Esophagus squamous epithelium (tissue), 5 donors: ENCODE measurements at places on chromosomes 4 and X.

DNA sequence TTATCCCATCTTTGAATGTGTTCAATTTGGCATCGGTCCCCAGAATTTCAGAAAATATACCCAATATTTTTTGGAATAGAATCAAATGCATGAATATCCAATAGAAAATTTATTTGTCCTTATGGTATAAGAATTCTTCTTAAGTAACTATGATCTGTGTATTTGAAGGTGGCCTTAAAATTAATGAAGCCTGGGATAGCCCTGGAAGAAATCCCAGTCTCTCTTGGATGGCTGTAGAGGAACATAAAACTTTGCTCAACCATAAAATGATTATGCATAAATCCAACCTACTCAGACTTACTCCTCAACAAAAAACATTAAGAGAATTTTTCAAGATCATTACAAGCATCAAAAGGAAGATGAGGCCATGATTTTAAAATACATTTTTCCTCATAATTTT is 269.4 kb upstream of the SMIM31 start:
- no peak for DNase-seq

DNA sequence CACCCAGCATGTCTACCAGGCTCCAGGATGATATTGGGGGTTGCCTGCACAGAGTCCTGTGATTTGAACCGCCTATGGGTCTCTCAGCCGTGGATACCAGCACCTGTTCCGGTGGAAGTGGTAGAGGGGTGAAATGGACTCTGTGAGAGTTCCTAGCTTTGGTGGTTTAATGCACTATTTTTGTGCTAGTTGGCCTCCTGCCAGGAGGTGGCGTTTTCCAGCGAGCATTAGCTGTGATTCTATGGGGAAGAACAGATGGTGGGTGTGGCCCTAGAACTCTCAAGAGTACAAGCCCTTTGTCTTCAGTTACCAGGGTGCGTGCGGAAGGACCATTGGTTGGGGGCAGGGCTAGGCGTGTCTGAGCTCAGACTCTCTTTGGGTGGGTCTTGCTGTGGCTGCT is 316.9 kb upstream of the AMOT start:
- DNase-seq: no peak

- no peak for DNase-seq
These were observed 104.2 kb downstream of the KLHL8 start for GRCh38 chr4:87116231-87116630.

GRCh38 chr4:73732759-73733431 is 7.5 kb upstream of the CXCL8 start:
- DNase-seq: no peak

- DNase-seq: no peak
These were observed 842.2 kb downstream of the STIM2 start for GRCh38 chr4:27702730-27703431.

DNA sequence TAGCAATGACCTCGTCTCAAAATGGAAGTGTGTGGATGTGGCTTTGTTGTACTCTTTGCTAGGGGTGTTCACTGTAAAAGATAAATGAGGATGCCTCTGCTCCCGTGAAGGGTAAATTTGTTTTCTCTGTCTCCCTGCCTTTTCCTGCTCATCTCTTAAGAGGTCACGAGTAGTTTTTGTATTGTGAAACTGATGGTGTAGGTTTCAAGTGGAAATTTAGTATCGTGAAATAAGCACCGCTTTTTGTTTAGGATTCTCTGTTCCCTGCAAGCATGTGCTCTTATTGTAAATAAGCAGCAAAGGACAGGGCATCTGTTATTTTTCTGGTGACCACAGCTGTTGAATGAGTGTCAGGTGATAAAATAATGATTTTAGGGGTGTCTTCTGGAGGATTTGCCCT is 104.6 kb downstream of the PHEX start:
- DNase-seq: no peak

GRCh38 chr4:26069218-26069617 is 155.2 kb downstream of the SMIM20 start:
- no peak for DNase-seq

- DNase-seq: no peak
These were observed 21.3 kb downstream of the PIN4 start for GRCh38 chrX:72202792-72203401.

DNA sequence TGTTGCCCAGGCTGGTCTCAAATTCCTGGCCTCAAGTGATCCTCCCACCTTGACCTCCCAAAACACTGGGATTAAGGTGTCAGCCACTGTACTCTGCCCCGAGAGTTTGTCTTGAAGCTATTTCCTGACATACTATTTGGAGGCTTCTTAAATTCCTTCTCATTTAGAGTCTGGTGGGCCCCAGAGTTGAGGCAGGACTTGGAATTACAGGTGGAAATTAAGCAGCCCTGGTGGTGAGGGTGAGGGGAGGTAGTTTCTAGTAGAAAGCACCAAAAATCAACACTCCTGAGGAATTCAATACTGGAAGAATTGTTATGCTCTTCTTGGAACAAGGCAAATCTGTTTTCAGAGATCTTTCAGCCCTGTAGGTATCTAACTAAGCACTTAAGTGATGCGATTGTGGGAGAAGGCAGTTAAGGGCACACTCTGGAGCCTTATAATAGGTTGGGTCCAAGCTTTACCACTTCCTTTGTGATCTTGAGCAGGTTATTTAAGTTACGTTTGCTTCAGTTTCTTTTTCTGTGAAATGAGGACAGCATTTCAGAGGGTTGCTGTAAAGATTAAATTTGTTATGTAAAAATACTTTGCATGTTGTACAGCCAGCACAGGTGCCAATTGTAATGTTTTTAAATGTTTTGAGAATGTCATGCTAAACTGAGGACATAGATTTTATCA is 200.7 kb downstream of the SOWAHB start:
- no peak for DNase-seq

- no peak for DNase-seq
These were observed 3.9 kb downstream of the ARL13A start for GRCh38 chrX:100973411-100973810.

DNA sequence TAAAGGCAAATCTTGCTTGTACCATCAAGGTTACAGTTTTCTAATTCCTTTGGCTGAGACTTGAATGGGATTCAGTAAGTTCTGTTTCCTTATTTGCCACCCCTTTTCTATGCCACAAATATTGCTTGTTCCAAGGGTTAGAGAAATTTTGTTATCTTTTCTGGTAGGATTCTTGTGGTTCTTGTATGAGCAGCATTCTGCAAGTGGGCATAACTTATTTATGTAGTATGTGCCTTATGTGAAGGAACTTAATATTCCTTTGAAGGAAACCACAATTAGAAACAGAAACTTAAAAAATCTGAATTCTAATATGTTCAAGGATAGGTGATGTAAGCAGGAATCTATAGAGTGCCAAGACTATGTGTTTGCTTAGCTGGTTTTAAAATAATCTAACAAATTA is 53.1 kb upstream of the TSPAN5 start:
- no peak for DNase-seq

GRCh38 chr4:103008875-103009729 is 10.4 kb downstream of the SLC9B1 start:
- DNase-seq: no peak

- DNase-seq: no peak
These were observed 29.1 kb downstream of the RASGEF1B start for GRCh38 chr4:81442484-81443085.

DNA sequence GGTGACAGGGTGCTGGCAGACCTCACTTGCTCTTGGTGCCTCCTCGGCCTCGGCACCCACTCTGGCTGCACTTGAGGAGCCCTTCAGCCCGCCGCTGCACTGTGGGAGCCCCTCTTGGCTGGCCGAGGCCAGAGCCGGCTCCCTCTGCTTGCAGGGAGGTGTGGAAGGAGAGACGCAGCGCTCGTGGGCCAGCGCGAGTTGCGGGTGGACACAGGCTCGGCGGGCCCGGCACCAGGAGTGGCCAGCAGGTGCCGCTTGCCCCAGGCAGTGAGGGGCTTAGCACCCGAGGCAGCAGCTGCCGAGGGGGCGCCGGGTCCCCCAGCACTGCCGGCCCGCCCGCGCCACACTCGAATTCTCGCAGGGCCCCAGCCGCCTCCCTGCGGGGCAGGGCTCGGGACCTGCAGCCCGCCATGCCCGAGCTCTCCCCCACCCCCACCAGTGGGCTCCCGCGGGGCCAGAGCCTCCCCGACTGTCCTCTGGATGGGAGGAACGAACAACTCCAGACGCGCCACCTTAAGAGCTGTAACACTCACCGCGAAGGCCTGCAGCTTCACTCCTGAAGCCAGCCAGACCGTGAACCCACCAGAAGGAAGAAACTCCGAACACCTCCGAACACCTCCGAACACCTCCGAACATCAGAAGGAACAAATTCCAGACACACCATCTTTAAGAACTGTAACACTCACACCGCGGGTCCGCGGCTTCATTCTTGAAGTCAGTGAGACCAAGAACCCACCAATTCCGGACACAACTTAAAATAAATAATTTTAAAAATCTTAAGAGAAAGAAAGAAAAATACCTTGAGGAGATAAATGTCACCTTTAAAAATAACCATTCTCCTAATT is 311.1 kb upstream of the SLC7A11 start:
- DNase-seq: no peak

GRCh38 chr4:142366769-142367181 is 479.3 kb downstream of the INPP4B start:
- no peak for DNase-seq

DNA sequence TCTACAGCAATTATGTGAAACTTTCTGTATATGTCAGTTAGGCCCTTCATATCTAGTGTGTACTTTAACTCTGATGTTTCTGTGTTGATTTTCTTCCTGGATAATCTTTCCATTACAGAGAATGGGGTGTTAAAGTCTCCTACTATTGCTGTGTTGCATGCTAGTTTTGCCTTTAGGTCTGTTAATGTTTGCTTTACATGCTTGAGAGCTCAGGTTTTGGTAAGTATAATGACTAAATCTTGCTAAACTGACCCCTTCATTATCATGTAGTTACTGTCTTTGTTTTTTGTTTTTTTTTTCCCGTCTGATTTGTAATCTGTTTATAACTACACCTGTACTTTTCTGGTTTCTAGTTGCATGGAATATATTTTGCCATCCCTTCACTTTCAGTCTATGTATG is 63.6 kb upstream of the UGT2B15 start:
- no peak for DNase-seq
